ENCODE measurements at places on chromosomes 13 and 19. TPM values are rescaled to one million over a fixed set of nuclear protein-coding genes. Genes with fewer than 3 reads are reported as not detected.
A peak's percentile ranks its signal among the peaks of the same experiment; 100 is the strongest.

SLC7A10 gene
- total RNA-seq: not detected

IGLON5 gene
- not detected for total RNA-seq

INSR gene
- total RNA-seq: 22.8 TPM

TTYH1 gene
- not detected for total RNA-seq

KCNN4 gene
- total RNA-seq: 0.27 TPM

RFPL4A gene
- not detected for total RNA-seq

ATP4A gene
- total RNA-seq: not detected

FLT3LG gene
- 2.6 TPM for total RNA-seq

SLC5A5 gene
- not detected for total RNA-seq

NANOS3 gene
- total RNA-seq: 0.83 TPM

AMH gene
- total RNA-seq: 7.3 TPM

CGB8 gene
- not detected for total RNA-seq

LILRA1 gene
- not detected for total RNA-seq

ZNF493 gene
- 12.3 TPM for total RNA-seq

FUT3 gene
- total RNA-seq: not detected

ERICH4 gene
- total RNA-seq: not detected

OR1I1 gene
- not detected for total RNA-seq

ZNF701 gene
- 5.5 TPM for total RNA-seq

TYROBP gene
- total RNA-seq: not detected

NUCB1 gene
- total RNA-seq: 199 TPM

BBC3 gene
- total RNA-seq: 13.2 TPM

TEX30 gene
- 11.6 TPM for total RNA-seq

GRCh38 chr13:30241532-30241931, 65.8 kb downstream of the KATNAL1 start:
- no peak for DNase-seq

GRCh38 chr19:30212574-30212973, 159.6 kb upstream of the ZNF536 start:
- no peak for DNase-seq

- DNase-seq: no peak
These were observed 9.0 kb downstream of the ZNF331 start for GRCh38 chr19:53546758-53547513.

- peak; percentile 73 for DNase-seq
These were observed 256 bp downstream of the MICOS13 start for GRCh38 chr19:5680084-5680436.

GRCh38 chr19:58396691-58397532, 1.5 kb downstream of the RNF225 start:
- DNase-seq: no peak

DNA sequence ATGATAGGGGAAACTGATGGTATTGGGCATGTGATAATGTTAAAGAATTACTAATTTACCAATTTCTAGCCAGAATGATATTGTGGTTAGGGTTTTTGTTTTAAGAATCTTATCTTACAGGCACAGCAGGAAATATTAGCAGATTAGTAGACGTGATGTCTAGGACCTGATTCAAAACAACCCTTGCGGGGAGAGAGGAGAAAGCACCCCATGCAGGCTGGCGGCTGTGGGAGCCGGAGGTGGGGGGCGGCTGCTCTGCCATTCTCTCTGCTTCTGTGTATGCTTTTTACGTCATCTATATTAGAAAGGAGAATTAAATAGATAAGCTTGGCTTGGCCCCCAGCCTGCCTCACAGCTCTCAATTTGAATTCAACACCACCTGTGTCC, 41.5 kb downstream of the MLLT1 start:
- no peak for DNase-seq

DNA sequence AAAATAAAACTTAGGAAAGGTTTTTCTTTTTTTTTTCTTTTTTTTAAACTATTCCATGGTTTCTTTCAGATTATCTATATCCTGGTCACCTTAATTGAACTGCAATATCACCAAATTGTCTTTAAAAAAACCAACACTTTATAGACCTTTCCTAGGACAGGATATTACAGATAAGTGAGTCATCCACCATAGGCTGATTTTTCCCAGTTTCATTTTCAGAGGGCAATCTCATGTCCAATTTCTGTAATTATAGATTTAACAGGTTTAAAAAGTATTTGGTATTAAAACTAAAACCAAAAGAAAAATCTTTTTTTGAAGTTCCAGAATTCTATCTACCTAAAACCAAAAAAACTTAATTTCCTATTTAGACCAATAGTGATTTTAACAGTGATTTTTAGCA, 13.2 kb downstream of the SPART start:
- no peak for DNase-seq

GRCh38 chr19:752652-753517, 2.0 kb downstream of the MISP start:
- peak; percentile 99 for DNase-seq

GRCh38 chr13:60627071-60627686, 230.2 kb downstream of the TDRD3 start:
- DNase-seq: peak; percentile 38

GRCh38 chr13:110127986-110128511, 178.9 kb downstream of the COL4A1 start:
- DNase-seq: no peak

DNA sequence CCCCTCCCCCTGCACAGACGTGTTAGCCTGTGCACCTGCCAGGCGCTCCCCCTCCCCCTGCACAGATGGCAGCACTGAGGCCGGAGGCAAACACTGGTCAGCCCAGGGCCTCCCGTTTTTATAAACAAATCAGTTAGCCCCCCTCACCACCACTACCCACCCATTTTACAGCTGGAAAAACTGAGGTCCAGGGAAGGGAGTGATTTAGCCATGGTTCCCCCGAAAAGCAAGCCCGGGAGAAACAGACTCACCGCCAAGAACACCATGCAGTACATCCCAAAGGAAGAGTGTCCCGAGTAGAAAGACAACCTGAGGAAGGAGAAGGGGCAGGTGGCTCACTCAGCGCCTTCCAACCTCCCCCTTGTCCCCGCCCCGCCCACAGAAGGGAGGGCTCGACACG, 8.7 kb downstream of the PLPP2 start:
- no peak for DNase-seq

- no peak for DNase-seq
These were observed 419.2 kb downstream of the OLFM4 start for GRCh38 chr13:53447863-53448262.

DNA sequence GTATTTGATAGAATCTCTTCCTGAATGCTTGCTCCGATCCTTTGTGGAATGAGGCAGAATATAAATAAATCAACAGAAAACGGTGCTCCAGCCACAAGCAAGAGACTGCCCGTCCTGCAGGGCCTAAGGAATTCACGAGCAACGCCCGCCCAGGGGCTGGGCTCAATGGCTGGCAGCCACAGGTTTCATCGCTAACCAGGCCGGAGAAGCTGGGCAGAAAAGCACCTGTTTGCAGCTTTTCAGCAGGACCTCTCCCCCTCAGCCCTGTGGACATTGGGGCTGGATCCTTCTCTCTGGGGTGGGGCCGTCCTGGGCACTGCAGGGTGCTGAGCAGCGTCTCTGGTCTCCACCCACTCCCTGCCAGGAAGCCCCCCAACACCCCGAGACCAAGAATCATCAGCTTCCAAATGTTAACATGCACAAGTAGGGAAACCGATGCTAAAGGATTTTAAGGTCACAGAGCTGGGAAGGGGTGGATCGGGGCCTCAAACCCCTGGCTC, 102.5 kb downstream of the GADD45B start:
- DNase-seq: peak; percentile 67

- DNase-seq: no peak
These were observed 2.6 kb upstream of the CDADC1 start for GRCh38 chr13:49245101-49245500.

DNA sequence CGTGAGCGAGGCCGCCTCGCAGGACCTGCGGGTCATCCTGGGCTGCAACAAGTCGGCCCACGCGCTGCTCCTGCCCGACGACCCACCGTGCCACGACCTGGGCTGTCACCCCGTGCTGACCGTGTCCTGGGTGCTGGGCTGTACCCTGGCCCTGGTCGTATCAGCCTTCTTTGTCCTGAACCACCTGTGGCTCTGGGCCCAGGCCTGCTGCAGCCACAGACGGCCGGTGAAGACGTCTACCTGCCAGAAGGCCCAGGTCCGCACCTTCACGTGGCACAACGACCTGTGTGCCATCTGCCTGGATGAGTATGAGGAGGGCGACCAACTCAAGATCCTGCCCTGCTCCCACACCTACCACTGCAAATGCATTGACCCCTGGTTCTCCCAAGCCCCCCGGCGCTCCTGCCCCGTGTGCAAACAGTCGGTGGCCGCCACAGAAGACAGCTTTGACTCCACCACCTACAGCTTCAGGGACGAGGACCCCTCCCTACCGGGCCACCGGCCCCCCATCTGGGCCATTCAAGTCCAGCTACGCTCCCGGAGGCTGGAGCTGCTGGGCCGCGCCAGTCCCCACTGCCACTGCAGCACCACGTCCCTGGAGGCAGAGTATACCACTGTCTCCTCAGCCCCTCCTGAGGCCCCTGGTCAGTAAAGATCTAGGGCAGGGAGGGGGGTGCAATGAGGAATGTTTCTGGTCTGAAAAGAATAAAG, 1.1 kb downstream of the ZNRF4 start:
- DNase-seq: no peak

DNA sequence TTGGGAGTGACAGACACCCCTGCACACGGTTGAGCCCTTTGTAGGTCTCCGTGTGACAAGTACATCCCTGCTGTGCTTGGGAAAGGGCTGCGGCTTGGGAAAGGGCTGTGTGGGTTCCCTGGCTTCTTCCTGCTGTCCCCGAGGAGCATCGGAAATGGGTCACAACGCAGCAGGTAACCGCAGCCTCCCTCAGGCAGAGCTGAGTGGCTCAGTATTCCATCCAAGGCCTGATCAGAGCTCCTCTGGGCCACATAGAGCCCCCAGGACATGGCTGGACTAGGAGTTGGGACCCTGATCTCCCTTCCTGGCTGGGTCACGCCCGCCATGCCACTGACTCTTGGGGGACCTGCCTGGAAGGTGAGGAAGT, 16.3 kb downstream of the TECR start:
- DNase-seq: no peak

DNA sequence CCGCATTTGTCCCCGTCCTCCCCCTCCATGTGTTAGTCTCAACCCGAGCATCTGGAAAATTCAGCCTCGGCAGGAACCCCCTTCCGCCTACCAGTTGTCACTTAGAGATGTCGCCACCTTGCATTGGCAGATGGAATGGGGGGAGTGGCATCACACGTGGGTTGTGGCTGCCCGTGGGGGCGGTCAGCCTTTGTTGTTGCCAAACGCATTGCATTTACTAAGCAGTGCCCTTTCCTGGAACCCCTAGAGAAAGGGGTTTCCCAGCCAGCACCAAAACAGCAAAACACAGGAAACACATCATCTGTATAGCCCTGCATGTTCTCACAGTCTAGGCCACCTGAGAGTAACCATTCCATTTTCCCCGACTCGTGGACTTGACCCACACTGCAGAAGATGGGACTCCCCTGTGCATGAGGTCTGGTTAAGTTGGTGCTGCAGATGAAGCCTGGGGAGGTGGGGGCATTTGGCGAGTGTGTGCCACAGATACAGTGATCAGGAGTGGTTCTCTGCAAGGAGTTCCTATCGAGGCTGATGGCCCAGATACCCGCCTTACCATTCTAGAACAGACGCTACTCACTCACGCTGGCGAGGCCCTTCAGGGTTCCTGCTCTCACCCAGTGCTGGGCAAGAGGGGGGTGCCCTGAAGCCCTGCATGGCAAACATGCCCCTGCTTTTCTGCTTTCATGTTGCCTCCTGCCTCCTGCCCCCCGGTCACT, 38.3 kb downstream of the TMED1 start:
- DNase-seq: peak; percentile 51

- DNase-seq: no peak
These were observed 5.2 kb downstream of the FAAP24 start for GRCh38 chr19:32977280-32977679.

DNA sequence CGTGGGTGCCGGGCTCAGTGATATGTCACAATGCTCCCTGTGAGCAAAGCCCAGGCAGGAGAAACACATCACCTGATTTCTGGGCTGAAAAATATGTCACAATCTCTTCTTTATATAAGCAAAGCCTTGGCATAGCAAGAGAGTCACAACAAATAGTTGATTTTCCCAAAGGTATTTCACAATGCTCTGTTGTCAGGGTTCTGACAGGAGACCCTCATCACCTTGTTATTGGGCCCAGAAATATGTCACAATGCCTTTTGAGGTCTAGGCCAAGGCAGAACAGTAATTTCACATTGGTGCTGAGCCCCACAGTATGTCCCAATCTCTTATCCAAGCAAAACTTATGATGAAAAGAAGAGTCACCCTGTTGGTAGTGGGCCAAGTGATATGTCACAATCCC, 125.7 kb downstream of the ZNF675 start:
- no peak for DNase-seq

DNA sequence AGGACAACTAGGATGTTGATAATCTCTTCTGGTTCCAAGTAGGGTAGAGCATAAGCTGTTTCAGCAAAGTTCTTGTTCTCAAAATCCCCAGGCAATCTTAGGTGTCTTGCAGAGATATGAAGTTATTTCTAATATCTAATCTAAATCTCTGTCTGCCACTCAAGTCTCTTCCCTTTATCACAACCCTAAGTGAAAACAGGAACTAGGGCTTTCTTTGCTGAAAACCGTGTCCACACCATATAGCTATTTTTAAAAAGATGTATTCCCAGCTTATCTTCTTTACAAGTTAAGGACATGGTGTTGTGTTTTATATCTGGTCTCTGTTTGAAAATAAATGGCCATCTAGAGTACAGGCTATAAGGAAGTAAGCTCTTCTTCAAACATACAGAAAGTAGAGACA, 11.3 kb upstream of the RNASEH2B start:
- no peak for DNase-seq

- no peak for DNase-seq
These were observed 26.2 kb downstream of the SLC8A2 start for GRCh38 chr19:47445527-47445926.

DNA sequence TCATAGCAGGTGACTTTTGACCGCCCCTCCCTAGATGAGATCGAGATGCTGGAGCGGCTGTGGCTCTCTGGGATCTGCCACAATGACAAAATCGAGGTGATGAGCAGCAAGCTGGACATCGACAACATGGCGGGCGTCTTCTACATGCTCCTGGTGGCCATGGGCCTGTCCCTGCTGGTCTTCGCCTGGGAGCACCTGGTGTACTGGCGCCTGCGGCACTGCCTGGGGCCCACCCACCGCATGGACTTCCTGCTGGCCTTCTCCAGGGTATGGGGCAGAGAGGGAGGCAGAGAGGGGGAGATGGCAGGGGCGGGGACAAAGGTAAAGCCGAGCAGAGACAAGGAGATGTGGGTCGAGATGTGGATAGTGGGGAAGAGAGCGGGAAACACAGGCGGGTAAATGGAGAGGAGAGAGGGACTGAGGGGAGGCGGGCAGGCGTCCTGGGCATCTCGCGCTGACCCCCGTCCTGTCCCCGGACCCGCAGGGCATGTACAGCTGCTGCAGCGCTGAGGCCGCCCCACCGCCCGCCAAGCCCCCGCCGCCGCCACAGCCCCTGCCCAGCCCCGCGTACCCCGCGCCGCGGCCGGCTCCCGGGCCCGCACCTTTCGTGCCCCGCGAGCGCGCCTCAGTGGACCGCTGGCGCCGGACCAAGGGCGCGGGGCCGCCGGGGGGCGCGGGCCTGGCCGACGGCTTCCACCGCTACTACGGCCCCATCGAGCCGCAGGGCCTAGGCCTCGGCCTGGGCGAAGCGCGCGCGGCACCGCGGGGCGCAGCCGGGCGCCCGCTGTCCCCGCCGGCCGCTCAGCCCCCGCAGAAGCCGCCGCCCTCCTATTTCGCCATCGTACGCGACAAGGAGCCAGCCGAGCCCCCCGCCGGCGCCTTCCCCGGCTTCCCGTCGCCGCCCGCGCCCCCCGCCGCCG, 3.4 kb upstream of the GRWD1 start:
- DNase-seq: no peak

GRCh38 chr19:45202637-45203036, 24.1 kb downstream of the BLOC1S3 start:
- no peak for DNase-seq

- no peak for DNase-seq
These were observed 2.3 kb downstream of the ZNF536 start for GRCh38 chr19:30374539-30374864.

- peak; percentile 69 for DNase-seq
These were observed 31.1 kb downstream of the DNM2 start for GRCh38 chr19:10748927-10749434.

Measured in myocyte (in vitro differentiated cells).